ENCODE measurements at places on chromosomes 1 and 21.

- no peak for DNase-seq
Measured at GRCh38 chr1:185850366-185850765, 116.2 kb downstream of the HMCN1 start.

DNA sequence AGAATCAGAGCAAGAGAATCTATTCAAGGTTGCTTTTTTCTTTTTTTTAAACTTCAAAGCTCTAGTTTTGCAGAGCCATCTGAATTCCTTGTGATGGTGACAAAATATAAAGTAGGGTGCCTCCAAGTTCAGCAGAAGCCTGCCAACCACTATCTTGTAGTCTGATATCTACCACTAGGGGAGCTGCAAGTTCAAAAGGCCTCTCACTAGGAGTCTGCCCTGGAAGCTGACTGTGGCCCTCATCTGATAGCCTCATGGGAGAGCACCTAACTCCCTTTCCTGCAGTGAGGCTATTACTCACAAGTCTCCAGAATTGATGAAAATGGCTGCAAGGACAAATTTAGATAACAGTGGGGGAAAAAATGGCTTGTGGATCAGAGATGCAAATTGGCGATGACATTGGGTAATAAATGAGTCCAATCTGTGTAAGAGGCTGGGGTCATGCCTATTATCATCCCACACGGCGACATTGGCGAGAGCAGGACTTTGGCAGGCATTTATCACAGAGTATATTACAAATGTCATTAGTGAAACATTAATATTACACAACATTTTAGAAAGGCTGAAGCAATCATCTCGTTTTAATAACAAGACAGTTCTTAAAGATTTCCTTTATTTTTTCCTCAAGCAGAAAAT lies 10.7 kb upstream of the ZP4 start:
- DNase-seq: no peak

DNA sequence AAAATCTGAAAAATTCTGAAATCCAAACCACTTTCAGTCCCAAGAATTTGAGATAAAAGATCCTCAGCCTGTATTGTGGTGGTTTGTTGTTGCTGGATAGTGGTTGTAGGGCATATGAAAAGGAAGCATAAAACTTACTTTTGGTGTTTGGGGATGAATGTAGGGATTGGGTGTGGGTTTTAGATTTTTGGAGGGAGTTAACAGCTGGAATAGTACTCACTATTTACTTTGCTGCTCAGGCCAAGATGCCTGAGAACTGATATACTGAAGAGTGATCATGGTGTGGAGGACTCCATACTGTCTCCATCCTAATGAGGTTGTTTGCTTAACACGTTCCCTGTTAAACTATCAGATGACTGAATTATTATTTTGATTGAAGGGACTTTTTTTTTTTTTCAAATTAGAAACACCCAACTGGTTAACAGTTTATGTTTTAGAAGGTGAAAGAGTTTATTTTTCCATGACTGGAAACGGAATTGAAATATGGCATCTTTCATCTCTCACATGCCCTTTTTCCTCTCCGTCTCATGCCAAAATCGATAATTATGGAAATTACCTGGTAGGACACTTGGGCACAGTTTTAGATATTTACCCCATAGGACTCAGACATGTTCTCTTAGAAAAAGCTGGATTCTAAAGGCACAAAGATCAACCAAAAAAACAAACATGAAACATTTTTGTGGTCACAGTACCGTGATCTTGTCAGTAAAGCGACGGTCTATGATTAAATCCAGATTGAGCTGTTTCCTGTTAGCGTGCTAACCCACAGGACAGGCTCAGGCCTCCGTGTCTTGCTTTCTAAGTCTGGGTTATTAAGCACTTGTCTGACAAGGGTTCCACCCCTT lies 37.3 kb downstream of the RGL1 start:
- DNase-seq: peak; percentile 65

DNA sequence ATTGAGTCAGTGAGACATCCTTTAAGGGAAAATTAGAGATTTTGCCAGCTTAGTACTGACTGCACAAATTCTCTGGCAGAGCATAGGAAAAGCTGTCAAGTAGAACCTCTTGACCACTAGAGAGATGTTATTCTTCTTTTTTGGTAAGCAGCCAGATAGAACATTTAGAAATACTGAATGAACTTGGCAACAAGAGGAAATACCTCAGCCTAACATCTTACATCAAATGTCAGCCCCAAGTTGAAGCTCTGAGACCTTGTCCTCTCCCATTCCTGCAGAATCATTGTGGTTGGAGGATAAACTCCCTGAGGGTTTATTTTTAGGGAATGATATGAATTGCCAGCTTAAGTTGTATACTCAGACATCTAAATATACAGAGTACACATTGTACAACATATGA lies 53.5 kb downstream of the MIGA1 start:
- DNase-seq: no peak

- no peak for DNase-seq
Measured at GRCh38 chr1:13708380-13708982, 8.5 kb downstream of the PRDM2 start.

GRCh38 chr1:151828921-151829320 lies 2.7 kb downstream of the RORC start:
- DNase-seq: peak; percentile 15

DNA sequence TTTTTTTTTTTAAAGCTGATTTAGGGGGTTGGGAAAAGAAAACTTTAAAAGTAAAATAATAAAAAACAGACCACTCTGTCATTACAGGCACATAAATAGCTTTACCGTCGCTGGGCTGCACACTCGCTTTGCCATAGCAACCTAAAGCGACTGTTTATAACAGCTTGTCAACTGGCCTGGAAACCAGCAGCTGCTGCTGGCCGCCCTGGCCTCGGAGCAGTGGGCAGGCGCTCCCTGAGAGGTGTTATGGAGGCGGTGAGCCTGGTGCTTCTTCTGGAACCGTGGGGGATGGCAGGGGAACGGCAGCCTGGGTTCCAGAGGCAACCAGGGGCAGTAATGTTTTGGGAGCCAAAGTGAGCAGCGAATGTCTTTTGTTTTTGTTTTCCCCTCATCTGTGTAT lies 45.7 kb downstream of the ATP2B4 start:
- no peak for DNase-seq
